T-helper 17 cell (primary cell): ENCODE measurements at places on chromosomes 16 and 17. TPM values are rescaled to one million over a fixed set of nuclear protein-coding genes. Genes with fewer than 3 reads are reported as not detected.

CRISPLD2 gene
- total RNA-seq, result 4.2 TPM

DNA sequence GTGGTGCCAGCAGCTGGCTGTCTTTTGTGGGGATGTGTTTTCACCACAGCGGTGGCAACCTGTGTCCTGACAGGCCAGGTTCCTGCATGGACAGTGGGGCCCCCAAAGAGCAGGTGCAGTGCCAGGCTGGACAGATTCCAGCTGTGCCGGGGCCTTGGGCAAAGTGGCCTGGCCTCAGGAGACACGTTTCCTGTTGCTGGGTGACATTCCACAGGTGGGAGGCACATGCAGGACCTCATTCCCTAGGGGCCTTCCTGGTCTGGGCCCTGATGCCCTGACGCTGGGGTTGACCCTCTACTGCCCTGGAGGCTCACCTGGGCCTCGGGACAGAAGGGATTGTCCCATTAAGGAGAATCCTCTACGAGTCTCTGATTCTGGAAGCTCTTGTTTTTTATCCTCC is 182.4 kb downstream of the RAB11FIP4 start:
- H3K27ac ChIP-seq, result no peak overlapping the region
- peaks cover 2% of the 10 kb centered on the region for H3K36me3 ChIP-seq
- H3K27me3 ChIP-seq, result peaks cover 19% of the 10 kb centered on the region
- DNase-seq, result no peak

DNA sequence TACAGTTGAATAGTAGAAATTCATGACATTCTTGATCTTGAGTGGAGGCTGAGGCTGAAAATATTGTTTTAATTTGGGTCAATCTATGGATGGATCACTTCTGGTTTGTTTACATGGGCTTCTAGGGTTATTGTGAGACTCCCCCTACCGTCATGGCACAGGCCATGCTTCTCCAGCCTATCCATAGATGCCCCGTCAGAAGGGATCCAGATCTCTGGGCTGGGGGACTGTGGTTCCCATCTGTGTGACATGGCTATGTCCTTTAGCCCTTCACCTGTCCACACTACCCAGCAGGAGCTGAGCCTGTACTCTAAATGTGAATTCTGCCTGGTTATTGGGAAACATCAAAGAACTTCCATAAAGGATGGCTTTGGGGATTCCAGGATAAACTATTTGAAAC is 160.4 kb downstream of the ABCC12 start:
- no peaks in the 10 kb centered on the region for H3K36me3 ChIP-seq
- H3K27ac ChIP-seq, result no peak overlapping the region
- no peak overlapping the region for H3K4me3 ChIP-seq
- H3K4me1 ChIP-seq, result no peaks in the 10 kb centered on the region
- no peak for DNase-seq
- H3K27me3 ChIP-seq, result peaks cover 7% of the 10 kb centered on the region

- H3K27me3 ChIP-seq, result no peaks in the 10 kb centered on the region
- H3K27ac ChIP-seq, result no peak overlapping the region
- no peaks in the 10 kb centered on the region for H3K4me1 ChIP-seq
- H3K4me3 ChIP-seq, result no peak overlapping the region
Observed at GRCh38 chr16:24572069-24572468, 32.7 kb downstream of the RBBP6 start.

HBA1 gene
- total RNA-seq, result 6.5 TPM

DNA sequence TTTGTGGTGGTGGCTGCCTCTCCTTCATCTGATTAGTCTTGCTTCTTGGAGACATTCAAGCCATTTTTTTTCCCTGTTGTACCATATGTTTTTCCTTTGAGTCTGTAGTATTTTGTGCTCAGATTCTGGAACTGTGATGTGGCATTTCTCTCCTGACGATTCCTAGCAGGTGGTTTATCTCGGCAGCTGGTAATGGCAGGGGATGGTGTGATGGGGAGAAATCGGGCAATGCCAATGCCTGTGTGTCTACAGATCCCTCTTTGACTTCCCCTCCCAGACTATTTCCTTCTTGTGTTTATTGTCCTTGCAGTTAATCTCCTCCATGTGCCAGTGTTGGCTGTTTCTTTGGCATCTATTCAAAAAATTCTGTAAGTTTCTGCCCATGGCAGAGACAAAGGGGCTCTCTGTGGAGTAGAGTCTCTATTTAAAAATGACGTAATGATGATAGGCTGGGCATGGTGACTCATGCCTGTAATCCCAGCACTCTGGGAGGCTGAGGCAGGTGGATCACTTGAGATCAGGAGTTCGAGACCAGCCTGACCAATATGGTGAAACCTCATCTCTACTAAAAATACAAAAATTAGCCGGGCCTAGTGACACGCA is 90.2 kb upstream of the ERCC4 start:
- peaks cover 15% of the 10 kb centered on the region for H3K27me3 ChIP-seq
- no peak for DNase-seq
- no peak overlapping the region for H3K4me3 ChIP-seq
- H3K4me1 ChIP-seq, result no peaks in the 10 kb centered on the region
- peaks cover 2% of the 10 kb centered on the region for H3K36me3 ChIP-seq

- H3K4me1 ChIP-seq, result peaks cover 18% of the 10 kb centered on the region
- no peak for DNase-seq
- no peak overlapping the region for H3K27ac ChIP-seq
- peaks cover 8% of the 10 kb centered on the region for H3K27me3 ChIP-seq
- H3K4me3 ChIP-seq, result no peak overlapping the region
Observed at GRCh38 chr16:56615353-56615752, 7.0 kb downstream of the MT2A start.

DNA sequence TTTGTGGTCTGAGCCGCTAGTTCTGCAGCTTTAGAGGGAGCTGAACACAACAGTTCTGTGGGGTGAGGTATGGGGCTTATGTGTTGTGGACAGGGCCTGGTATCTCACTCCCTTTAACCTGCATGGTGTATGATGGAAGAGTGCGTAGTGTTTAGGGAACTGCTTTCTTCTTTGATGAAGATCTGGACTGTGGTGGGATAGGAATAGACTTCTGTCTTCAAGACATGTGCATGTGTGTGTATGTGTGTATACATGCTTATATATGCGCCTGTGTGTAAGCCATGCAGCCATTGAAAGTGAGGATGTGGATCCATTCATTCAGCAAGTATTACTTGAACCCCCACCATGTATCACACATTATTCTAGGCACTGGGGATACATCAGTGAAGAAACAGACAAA is 114.8 kb upstream of the TMEM97 start:
- peaks cover 25% of the 10 kb centered on the region for H3K27me3 ChIP-seq
- peak overlapping the region; percentile 6 for H3K27ac ChIP-seq
- no peak for DNase-seq
- H3K36me3 ChIP-seq, result peaks cover 3% of the 10 kb centered on the region

- DNase-seq, result no peak
- no peaks in the 10 kb centered on the region for H3K4me1 ChIP-seq
- H3K27ac ChIP-seq, result no peak overlapping the region
- H3K36me3 ChIP-seq, result no peaks in the 10 kb centered on the region
- H3K4me3 ChIP-seq, result no peak overlapping the region
Observed at GRCh38 chr16:62664566-62664965, 628.3 kb upstream of the CDH8 start.
